ENCODE measurements at places on chromosomes 13 and 19. TPM values are rescaled to one million over a fixed set of nuclear protein-coding genes. Genes with fewer than 3 reads are reported as not detected.

The ZNF235 gene
- 6.8 TPM for total RNA-seq

GRCh38 chr13:97319113-97319720, 97.1 kb downstream of the MBNL2 start:
- DNase-seq: no peak
- no peaks in the 10 kb centered on the region for H3K36me3 ChIP-seq
- H3K4me1 ChIP-seq: peaks cover 6% of the 10 kb centered on the region
- H3K27me3 ChIP-seq: no peaks in the 10 kb centered on the region

The ZNF155 gene
- 7.1 TPM for total RNA-seq

The FGF21 gene
- total RNA-seq: not detected

The ZNF799 gene
- total RNA-seq: 4.6 TPM

The ZNF701 gene
- 20.4 TPM for total RNA-seq

DNA sequence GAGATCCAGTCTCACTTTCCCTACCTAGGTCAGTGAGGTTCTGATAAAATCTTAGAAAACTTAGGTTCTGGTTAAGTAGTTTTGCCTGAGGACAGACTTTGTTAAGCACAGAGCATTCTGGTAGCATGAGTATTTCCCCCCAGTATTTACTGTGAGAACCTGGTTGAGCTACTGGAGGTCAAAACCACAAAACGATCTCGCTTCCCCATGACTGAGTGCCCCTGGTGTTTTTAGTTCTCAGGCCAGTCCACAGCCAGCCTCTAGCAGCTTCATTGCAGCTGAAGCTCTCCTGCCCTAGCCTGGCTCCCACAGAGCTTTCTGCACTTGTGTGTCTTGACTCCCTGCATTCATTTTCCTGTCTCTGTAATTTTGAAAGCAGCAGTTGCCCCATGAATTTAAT, 1138.2 kb downstream of the UQCRFS1 start:
- no peak overlapping the region for H3K4me3 ChIP-seq
- no peaks in the 10 kb centered on the region for H3K27me3 ChIP-seq
- no peaks in the 10 kb centered on the region for H3K4me1 ChIP-seq
- H3K27ac ChIP-seq: no peak overlapping the region

The ZNF566 gene
- 7.5 TPM for total RNA-seq

GRCh38 chr13:31225998-31226675, 26.4 kb downstream of the B3GLCT start:
- H3K4me1 ChIP-seq: peaks cover 12% of the 10 kb centered on the region
- H3K36me3 ChIP-seq: no peaks in the 10 kb centered on the region
- H3K27me3 ChIP-seq: no peaks in the 10 kb centered on the region
- DNase-seq: no peak
- H3K27ac ChIP-seq: no peak overlapping the region

DNA sequence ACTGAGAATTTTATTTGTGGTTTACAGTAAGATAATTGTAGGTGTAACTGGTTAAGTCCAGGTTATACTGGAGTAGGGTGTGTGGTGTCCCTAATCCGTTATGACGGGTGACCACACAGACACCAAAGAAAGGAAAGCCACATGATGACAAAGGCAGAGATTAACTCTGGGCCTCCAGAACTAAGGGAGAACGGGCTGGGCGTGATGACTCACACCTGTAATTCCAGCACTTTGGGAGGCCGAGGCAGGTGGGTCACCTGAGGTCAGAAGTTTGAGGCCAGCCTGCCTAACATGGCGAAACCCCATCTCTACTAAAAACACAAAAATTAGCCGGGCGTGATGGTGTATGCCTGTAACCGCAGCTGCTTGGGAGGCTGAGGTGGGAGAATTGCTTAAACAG, 10.2 kb upstream of the FUT2 start:
- H3K27ac ChIP-seq: no peak overlapping the region
- no peaks in the 10 kb centered on the region for H3K27me3 ChIP-seq
- H3K4me1 ChIP-seq: peaks cover 7% of the 10 kb centered on the region

DNA sequence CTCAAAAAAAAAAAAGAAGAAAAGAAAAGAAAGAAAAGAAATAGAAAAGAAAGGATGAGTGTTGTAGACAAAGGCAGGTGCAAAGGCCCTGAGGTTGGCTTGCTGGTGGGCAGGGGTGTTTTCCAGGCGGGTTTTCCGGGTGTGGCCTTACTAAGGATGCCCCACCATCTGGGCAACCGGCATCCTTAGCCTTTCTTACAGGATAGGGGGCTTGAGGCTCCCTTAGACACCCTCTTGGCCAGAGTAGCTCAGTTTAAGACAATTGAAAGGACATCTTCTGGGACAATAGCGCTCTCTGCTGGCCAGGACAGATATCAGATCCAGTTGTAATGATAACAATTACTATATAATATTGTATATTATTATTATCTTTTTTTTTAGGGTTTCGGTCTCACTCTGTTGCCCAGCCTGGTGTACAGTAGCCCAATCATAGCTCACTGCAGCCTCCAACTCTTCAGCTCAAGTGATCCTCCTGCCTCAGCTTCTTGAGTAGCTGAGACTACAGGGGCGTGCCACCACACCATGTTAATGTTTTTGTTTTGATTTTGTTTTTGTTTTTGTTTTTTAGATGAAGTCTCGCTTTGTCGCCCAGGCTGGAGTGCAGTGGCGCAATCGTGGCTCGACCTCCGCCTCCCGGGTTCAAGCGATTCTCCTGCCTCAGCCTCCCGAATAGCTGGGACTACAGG, 1.4 kb upstream of the QTRT1 start:
- H3K36me3 ChIP-seq: no peaks in the 10 kb centered on the region
- peak; percentile 86 for DNase-seq
- H3K4me3 ChIP-seq: no peak overlapping the region
- no peak overlapping the region for H3K27ac ChIP-seq
- peaks cover 27% of the 10 kb centered on the region for H3K4me1 ChIP-seq
- H3K27me3 ChIP-seq: peaks cover 12% of the 10 kb centered on the region

The ANGPTL8 gene
- total RNA-seq: not detected

GRCh38 chr19:29428071-29428470, 97.7 kb upstream of the VSTM2B start:
- no peak overlapping the region for H3K4me3 ChIP-seq
- no peaks in the 10 kb centered on the region for H3K27me3 ChIP-seq
- H3K27ac ChIP-seq: no peak overlapping the region

The ZNF773 gene
- total RNA-seq: 9.7 TPM

- DNase-seq: no peak
- H3K4me1 ChIP-seq: peaks cover 5% of the 10 kb centered on the region
- H3K27ac ChIP-seq: no peak overlapping the region
- H3K36me3 ChIP-seq: no peaks in the 10 kb centered on the region
- H3K27me3 ChIP-seq: peaks cover 9% of the 10 kb centered on the region
These were observed 34.2 kb upstream of the ARGLU1 start for GRCh38 chr13:106602178-106602577.

The LAIR1 gene
- 64.1 TPM for total RNA-seq

- H3K4me3 ChIP-seq: no peak overlapping the region
- no peak for DNase-seq
- peaks cover 35% of the 10 kb centered on the region for H3K27me3 ChIP-seq
- H3K27ac ChIP-seq: no peak overlapping the region
- H3K36me3 ChIP-seq: no peaks in the 10 kb centered on the region
These were observed 90.9 kb downstream of the INSR start for GRCh38 chr19:7203332-7203731.

DNA sequence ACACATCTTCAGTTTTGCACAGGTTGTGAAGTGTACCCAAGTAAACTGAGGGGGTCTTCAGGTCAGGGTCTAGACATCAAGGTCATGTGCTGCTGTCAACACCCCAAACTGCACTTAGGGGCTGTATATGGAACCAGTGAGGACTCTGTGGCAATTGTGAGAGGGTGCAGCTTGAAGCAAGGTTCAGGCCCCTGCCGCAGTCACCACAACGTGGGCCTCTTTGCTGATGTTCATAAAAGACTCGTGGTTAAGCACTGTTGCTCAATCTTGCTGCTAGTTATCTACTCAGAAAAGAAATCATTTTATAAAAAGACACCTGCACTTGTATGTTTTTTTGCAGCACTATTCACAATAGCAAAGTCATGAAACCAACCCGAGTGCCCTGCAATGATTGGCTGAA, 907.4 kb downstream of the UQCRFS1 start:
- H3K4me1 ChIP-seq: no peaks in the 10 kb centered on the region
- H3K27me3 ChIP-seq: no peaks in the 10 kb centered on the region
- H3K4me3 ChIP-seq: no peak overlapping the region
- no peaks in the 10 kb centered on the region for H3K36me3 ChIP-seq
- no peak for DNase-seq
